ENCODE measurements at places on chromosomes 1 and 21. TPM values are rescaled to one million over a fixed set of nuclear protein-coding genes. Genes with fewer than 3 reads are reported as not detected.

The RGSL1 gene
- not detected for total RNA-seq

The MCOLN3 gene
- total RNA-seq: 0.24 TPM

The AMY1B gene
- total RNA-seq: not detected

The HSD11B1 gene
- 0.36 TPM for total RNA-seq

The KRTAP19-2 gene
- not detected for total RNA-seq

The EPHB2 gene
- not detected for total RNA-seq

The PPIAL4G gene
- total RNA-seq: not detected

The TNFAIP8L2 gene
- total RNA-seq: 22.2 TPM

The NFASC gene
- 0.06 TPM for total RNA-seq

The TAL1 gene
- total RNA-seq: not detected

The TDRD5 gene
- total RNA-seq: not detected

The S100B gene
- total RNA-seq: 10.5 TPM

The GPR37L1 gene
- not detected for total RNA-seq

The OR2M3 gene
- not detected for total RNA-seq

The TFAP2E gene
- total RNA-seq: 0.32 TPM

The HES3 gene
- total RNA-seq: not detected

The CCDC17 gene
- 1.2 TPM for total RNA-seq

The SLC1A7 gene
- total RNA-seq: not detected

The KRTAP7-1 gene
- not detected for total RNA-seq

The RBM11 gene
- 3.8 TPM for total RNA-seq

The SPRR2G gene
- total RNA-seq: not detected

The ZNF672 gene
- 48.0 TPM for total RNA-seq

The RGL1 gene
- 1.7 TPM for total RNA-seq

The SPRR2D gene
- total RNA-seq: not detected

The LRRC39 gene
- 0.72 TPM for total RNA-seq

The KISS1 gene
- total RNA-seq: not detected

The MMEL1 gene
- total RNA-seq: 1.6 TPM

The CD160 gene
- total RNA-seq: 14.2 TPM

The SERPINC1 gene
- not detected for total RNA-seq

The GRIK3 gene
- total RNA-seq: not detected

The WNT9A gene
- total RNA-seq: not detected

The RHBDL2 gene
- total RNA-seq: not detected

The LAX1 gene
- total RNA-seq: 30.1 TPM

The TFF3 gene
- total RNA-seq: not detected

The BTBD8 gene
- 0.93 TPM for total RNA-seq

Measured in activated naive CD8-positive, alpha-beta T cell treated with anti-CD3 and anti-CD28 coated beads for 36 hours (primary cell).